ENCODE measurements at places on chromosomes 7 and 10.
A peak's percentile ranks its signal among the peaks of the same experiment; 100 is the strongest.

DNA sequence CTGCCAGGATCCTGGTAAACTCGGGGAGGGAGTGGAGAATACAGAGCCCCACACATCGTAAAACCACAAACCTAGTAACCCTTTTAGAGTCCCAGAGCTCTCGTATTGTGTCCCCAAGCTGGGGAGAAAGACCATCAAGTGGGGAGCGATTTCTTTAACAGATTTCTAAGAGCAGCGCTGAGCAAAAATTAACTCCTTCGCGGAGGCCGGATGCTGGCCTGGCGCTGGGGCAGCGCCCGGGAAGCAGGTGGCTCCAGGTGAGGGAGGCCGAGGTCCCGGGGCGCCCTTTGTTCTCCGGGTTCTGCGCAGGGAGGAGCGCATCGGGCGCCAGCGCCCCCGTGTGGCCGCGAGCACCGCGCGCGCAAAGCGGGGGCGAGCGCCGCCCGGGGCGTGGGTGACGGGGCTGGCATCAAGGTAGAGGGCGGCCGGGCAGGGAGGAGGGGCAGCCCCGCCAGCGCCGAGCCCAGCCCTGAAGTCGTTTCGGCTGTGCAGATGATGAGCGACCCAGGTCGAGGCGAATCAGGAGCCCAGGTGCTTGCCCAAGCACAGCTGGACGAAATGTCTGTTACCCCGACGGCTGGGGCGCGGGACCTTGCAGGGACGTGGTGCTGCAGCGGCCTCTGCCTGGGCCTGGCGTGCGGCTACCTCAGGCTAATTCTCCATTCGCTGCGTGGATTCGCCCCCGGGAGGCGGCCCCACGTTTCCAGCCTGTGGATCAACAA, 10.4 kb upstream of the FGFR2 start:
- DNase-seq, result peak; percentile 35

- DNase-seq, result no peak
Observed at GRCh38 chr10:34164029-34164428, 651.1 kb downstream of the PARD3 start.

DNA sequence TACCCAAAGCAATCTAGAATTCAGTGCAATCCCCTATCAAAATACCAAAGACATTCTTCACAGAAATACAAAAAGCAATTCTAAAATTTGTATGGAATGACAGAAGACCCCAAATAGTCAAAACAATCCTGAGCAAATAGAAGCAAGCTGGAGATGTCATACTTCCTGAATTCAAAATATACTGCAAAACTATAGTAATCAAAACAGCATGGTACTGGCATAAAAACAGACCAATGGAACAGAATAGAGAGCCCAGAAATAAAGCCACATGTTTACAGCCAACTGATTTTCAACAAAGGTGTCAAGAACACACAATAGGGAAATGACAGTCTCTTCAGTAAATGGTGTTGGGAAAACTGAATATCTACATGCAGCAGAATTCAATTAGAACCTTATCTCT, 124.1 kb upstream of the AGK start:
- DNase-seq, result no peak

GRCh38 chr10:71603150-71603549, 116.4 kb downstream of the C10orf105 start:
- no peak for DNase-seq

DNA sequence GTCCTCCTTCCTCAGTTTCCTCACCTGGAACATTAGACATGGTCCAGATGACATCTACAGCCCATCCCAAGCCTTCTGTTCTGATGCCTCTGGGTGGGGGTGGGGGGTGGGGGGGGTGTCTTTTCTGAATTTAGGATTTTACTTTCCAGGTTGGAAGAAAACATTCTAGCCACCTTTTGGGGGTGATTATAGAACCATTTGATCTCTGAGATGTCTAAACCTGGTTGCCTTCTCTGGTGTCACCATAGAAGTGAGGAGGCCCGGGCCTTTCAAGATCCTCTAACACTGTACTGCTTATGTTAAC, 411.0 kb upstream of the ZMIZ1 start:
- DNase-seq, result no peak

- DNase-seq, result no peak
Observed at GRCh38 chr10:53744746-53745145, 972.2 kb upstream of the MBL2 start.

DNA sequence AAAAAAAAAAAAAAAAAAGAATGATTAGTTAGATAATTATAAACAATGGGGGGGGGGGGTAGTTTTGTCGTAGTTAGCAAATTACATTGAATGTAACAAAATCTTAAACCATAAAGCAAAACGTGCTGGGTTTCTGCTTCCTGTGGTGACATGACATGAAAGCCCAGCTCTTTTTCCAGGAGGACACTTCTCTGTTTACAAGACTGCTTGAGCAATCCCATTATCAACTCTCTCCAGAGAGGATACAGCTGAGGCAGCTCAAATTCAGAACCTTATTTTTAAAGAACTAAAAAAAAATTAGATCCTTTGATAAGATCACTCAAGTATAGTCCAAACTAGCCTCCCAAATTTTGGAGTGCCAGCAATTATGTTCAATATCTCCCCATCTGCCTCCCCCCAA, 58.6 kb downstream of the ADRB1 start:
- DNase-seq, result no peak

- DNase-seq, result no peak
Observed at GRCh38 chr7:112290065-112290464, 83.6 kb downstream of the ZNF277 start.

DNA sequence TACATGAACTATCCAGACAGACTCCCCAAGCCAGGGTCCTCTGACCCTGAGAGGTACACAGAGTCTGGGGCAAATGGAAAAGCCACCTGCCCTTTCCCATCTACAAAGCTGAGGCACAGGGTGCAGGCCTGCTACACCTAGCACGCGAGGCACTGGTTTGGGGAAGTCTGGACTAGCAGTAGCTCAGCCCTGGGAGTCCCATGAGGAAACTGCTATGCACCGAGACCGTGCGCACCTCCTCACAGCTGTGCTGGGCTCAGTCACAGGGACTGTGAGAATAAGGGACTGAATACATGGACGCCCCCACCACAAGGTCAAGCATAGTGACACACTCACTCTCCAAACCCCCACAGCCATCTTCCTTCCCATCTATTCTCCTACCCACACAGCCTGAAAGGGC, 8.2 kb downstream of the MAT1A start:
- no peak for DNase-seq

GRCh38 chr7:55252386-55252785, 112.8 kb upstream of the LANCL2 start:
- DNase-seq, result no peak

DNA sequence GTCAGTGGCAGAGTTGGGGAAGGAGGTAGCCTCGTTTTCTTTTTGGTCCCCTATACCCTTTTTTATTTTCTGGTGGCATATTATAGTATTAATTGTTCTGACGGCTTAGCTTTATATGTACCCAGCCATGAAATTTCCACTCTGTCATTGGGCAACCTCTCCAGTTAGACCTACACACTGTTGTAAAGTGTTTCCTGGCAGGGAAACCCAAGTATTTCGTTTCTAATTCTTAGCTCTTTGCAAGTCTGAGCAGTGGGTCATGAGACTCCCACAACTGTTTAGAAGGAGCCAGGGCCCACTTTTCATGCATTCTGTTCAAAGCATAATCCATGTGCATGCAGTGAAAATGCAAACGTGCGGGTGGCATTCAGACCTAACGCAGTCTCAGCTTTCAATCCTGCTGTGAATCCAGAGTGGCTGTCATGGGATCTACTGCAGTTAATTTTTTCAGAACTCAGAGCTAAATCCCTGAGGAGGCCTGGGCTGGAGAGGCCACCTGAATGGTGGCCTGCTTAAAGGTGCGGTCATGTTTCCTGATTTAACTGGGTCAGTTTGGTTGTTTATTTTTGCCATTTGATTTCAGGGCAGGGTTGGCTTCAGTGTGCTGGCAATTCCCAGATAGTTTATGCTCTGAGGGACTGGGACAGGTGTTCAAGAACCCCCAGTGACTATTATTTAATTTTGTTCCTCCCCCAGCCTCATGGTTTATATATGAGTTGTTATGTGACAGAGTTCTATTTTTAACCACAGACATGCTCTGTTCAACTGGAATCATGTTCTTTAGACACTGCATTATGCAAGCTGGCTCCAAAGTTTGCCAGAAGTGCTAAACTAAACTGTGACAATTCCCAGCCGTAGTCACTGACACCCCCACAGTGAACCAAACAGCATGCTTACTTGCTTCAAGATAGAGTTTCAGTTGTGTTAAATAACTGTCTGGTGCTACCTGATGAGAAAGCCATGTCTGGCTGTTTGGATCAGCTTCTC, 27.4 kb upstream of the SYPL1 start:
- no peak for DNase-seq

- no peak for DNase-seq
Observed at GRCh38 chr7:41478187-41478586, 224.7 kb downstream of the INHBA start.

- no peak for DNase-seq
Observed at GRCh38 chr10:132423966-132424861, 27.2 kb downstream of the PWWP2B start.

GRCh38 chr7:56030340-56030739, 20.9 kb downstream of the PSPH start:
- DNase-seq, result no peak

GRCh38 chr7:23234569-23235296, 11.8 kb upstream of the GPNMB start:
- DNase-seq, result no peak

DNA sequence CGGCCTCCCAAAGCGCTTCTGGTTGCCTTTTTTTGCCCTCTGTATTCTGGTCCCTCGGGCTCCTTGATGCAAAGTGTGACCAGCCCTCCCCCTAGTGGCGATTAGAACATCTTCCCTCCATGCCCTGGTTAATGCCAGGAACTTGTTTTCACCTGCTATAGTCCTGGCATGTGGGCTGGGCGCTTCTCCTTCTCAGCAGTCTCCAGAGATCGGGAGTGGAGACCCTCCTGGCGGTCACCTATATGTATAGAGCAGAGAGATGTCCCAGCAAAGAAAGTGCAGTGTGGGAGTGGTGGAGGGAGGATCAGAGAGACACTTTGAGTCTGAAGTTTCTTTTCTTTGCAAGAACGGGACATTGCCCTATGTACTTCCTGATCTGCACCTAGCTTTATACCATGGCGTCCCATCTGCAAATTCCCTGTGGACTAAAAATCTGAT, 264.1 kb downstream of the OTUD1 start:
- peak; percentile 42 for DNase-seq

- no peak for DNase-seq
Observed at GRCh38 chr7:2966466-2967078, 77.1 kb downstream of the CARD11 start.

- DNase-seq, result no peak
Observed at GRCh38 chr10:53833908-53834307, 967.1 kb downstream of the PCDH15 start.

GRCh38 chr10:132729810-132730572, 56.0 kb downstream of the NKX6-2 start:
- DNase-seq, result no peak

DNA sequence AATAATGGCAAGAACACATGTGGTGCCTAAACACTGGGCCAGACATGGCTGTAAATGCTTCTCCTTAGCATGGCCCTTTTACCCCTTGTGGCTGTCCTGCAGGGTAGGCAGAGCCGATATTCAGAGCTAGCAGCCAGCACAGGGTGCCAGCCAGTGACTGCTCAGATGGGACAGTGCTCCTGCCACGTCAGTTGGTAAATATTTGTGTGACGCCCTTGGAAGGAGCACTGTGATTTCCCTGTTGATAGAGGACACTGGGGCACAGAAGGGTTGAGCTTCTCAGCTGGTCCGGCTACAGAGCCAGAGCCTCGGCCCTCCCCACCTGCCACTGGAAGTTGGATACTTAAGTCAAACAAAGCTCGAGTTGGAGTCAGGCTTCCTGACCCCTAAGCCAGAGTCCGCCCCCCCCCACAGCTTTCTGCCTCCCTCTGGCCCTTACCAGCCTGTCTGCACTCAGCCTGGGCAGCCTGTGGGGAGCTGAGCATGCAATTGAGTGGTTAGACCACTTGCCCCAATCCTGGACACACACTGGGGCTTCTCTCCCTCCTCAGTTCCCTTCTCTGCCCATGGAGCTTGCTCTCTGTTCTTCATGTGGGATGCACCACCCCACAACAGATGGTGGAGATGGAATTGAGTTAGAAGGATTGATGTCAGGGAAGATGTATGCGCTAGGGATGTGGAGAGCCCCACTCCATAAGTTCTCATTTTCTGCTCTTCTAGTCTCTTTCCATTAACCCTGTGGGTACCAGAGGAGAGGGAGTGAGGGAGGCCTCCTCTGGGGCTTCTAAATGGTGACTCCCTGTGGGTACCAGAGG, 350.8 kb downstream of the PLXNA4 start:
- DNase-seq, result no peak

DNA sequence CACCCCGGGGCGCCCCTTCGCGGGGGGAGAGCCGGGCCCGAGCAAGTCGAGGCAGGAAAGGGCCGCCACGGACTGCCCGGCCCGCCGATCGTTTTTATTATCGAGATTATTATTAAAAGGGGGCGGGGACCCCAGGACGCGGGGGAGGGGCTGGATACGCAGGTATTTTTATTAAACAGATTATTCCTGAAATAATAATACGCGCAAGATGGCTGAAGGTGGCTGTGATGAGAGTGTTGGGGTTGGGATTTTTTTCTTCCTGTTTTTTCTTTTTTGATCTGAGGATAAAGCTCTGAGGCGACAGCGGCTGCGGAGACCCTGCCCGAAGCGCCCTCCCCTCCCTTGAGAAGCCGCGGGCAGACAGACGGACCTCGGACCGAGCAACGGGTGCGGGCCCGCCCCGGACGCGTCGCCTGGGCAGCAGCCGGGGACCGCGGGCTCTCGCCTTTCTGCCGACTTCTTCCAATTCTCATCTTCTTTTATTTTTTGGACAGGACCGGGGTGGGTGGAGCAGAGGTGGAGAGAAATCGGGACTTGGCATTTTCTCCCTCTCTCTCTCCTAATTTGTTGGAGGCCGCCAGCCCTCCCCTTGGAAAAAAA, 1.4 kb upstream of the TRIM8 start:
- peak; percentile 38 for DNase-seq

DNA sequence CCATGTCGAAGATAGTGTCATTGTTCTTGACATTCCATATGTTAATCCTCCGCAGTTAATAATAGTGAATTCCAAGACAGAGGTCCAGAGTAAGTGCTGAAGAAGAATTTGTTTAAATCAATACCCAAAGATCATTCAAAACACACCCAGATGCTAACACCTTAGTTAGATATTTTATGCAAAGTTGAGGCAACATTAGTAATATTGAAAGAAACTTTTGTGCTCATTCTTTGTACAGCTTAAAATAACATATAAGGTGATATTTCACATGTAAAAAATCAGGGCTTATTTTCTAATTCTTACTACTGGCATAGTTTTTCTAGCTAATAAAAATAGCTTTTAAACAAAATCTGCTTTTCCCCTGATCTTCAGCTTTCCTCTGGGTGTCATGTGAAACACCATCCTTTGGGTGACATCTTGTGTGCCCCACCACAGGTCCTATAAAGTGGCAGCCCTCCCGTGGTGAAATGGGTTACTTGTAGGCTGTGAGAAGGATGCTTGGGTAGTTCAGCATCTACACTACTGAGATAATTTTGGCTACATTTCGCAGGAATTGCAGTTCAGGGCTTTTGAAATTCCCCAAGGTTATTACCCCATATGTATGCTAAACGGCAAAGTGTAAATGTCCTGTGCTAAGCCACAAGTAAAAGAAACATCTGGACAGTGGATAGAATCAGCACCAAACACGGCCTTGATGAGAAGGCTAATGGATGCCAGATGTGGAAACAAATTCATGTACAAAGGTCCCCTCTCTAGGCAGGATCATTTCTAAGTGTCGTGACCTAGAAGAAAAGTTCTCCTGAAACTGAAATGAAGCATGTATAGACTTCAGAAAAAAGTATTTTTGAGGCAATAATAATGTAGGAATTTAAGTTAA, 105.4 kb downstream of the GRM3 start:
- no peak for DNase-seq

- no peak for DNase-seq
Observed at GRCh38 chr10:12768156-12769100, 233.1 kb downstream of the CCDC3 start.
